Muscle of leg (tissue), 16 donors: ENCODE measurements at places on chromosomes 3 and 15. TPM values are rescaled to one million over a fixed set of nuclear protein-coding genes. Genes with fewer than 3 reads are reported as not detected.

LOXL1 gene
- polyA plus RNA-seq = 33.8 TPM

HTR3E gene
- not detected for polyA plus RNA-seq

PLCH1 gene
- polyA plus RNA-seq = 0.48 TPM

HDGFL3 gene
- 66.9 TPM for polyA plus RNA-seq

EHHADH gene
- polyA plus RNA-seq = 2.8 TPM

ZIC1 gene
- polyA plus RNA-seq = 9.7 TPM

MELTF gene
- 10.5 TPM for polyA plus RNA-seq

SLC26A6 gene
- 11.3 TPM for polyA plus RNA-seq

NIPA2 gene
- 46.8 TPM for polyA plus RNA-seq

ADCY5 gene
- 3.2 TPM for polyA plus RNA-seq

SUCNR1 gene
- polyA plus RNA-seq = 0.08 TPM

UNC45A gene
- polyA plus RNA-seq = 29.4 TPM

CD96 gene
- polyA plus RNA-seq = 0.48 TPM

GRCh38 chr15:64146520-64146884 is 5.0 kb upstream of the SNX22 start:
- no peak for DNase-seq

- peak; percentile 62 for DNase-seq
Observed at GRCh38 chr3:109059264-109059663, 58.7 kb downstream of the MORC1 start.

- DNase-seq = no peak
Observed at GRCh38 chr3:35184775-35185174, 454.6 kb upstream of the ARPP21 start.

GRCh38 chr15:78146425-78147154 is 2.6 kb upstream of the IDH3A start:
- DNase-seq = no peak

DNA sequence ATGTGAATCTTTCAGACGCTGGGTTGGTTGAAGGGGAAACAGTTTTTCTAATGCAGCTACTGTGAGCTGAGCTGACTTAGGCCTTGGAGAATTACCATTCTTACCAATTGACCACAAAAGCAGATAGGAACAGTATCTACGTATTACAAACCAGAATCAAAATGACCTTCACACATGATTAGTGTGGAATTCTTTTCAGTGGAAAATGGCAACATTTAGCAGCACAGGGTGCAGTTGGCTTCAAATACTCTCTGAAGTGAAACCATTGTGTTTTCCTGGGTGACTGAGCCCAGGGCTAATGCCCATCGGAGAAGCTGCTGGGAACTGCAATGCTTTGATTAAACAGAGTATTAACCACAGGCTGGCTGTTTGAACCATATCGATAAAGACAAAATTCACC is 40.2 kb upstream of the GOLGA8J start:
- DNase-seq = no peak

- no peak for DNase-seq
Observed at GRCh38 chr15:101647251-101647650, 4.9 kb downstream of the TM2D3 start.

GRCh38 chr15:46304321-46304720 is 669.5 kb downstream of the SQOR start:
- DNase-seq = no peak

GRCh38 chr3:112327371-112327951 is 5.5 kb upstream of the CD200 start:
- peak; percentile 83 for DNase-seq

GRCh38 chr3:181076558-181076957 is 87.0 kb upstream of the DNAJC19 start:
- DNase-seq = no peak

GRCh38 chr3:59256230-59256629 is 206.4 kb upstream of the CFAP20DC start:
- DNase-seq = no peak

DNA sequence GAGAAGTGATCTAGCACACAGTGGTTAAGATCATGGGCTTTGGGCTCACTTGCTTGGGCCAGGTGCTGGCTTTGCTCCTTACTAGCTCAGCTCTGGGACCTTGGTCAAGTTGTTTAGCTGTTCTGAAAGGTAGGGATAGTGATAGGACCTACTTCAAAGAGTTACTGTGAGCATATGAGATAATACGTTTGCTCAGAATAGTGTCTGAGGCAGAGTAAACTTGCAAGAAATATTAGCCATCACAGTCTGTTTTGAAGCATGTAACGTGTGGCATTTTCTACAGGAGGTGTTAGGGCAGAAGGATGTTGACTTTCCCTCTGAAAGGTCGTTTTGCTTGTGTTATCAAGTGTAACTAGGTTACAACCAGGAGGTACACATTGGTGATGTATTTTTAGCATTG is 34.5 kb upstream of the NFKBIZ start:
- no peak for DNase-seq

GRCh38 chr15:90915216-90915807 is 12.2 kb downstream of the MAN2A2 start:
- DNase-seq = no peak

DNA sequence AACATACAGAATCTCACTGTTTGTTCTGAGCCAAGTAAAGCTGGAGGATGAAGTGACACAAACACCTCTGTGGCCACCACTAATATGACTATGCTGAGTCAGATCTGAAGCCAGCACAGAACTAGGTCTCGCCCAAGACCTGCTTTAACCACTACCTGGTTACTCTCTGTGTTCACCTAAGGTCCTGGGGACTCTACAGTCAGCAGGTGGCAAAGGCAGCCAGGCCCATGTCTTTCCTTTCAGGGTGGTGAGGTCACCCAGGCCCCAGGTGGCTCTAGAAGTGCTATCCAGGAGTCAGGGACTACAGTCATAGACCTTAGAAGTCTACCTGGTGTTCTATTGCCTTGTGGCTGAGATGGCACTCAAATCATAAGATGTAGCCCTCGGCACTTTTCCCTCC is 287.9 kb upstream of the ARRDC4 start:
- no peak for DNase-seq

GRCh38 chr3:41120460-41120859 is 78.8 kb upstream of the CTNNB1 start:
- DNase-seq = peak; percentile 58

DNA sequence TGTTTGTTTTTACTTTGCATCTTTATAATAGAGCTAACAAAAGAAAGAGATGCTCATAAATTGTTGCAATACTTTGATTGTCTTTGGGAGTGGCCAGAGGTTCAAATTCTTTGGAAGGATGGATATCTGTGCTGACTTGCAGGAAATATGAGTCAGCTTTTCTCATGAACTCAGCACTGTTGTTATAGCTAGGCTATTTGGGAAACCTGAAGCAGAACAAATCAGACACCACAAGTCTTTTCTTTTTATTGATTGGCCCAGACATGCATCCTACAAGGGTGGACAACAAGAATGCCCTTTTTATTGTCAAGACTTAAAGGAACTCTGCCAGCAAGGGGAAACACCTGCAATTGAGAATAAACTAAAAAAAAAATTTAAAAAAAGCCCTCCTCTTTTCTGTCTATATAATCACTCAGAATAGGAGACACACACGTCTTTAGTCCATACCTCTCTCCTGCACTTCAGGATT is 4.6 kb upstream of the DENND4A start:
- no peak for DNase-seq

- DNase-seq = no peak
Observed at GRCh38 chr3:191292243-191293015, 36.8 kb upstream of the CCDC50 start.

DNA sequence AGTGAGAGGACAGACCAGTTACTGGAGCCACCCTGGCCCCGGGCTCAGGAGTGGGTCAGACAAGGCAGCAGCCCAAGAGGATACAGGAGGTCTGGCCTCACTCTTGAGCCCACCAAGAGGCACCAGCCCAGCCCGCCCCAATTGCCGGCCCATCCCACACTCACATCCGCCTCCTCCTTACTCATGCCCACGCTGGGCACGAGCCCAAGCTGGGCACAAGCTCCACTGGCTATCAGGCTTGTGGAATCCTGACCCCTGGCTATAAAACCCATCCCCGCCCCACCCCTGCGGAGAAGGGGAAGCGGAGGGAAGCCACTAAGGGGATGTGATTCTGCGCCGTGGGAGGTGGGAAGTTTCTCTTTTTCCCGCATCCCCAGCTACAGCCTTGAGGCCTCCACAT is 25.9 kb downstream of the ADCY5 start:
- no peak for DNase-seq

DNA sequence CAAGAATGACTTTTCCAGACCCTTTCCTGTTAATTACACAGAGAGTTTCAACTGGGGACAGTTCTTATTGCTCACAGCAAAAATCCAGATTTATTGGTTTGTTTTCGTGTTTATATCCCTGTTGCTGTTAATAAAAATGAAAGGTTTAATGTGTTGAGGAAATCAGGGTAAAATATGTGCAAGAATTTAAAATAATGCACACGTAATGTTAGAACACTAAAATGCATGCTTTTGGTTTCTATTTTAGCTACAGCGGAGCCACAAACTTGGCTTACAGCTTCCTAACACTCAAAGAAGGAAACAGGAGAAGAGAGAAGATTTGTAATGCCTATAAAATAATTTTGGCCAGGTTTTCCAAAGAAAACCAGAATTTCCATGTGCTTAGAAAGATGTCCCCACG is 62.7 kb downstream of the CASR start:
- DNase-seq = peak; percentile 36

- no peak for DNase-seq
Observed at GRCh38 chr15:72516777-72517176, 42.6 kb downstream of the ARIH1 start.

DNA sequence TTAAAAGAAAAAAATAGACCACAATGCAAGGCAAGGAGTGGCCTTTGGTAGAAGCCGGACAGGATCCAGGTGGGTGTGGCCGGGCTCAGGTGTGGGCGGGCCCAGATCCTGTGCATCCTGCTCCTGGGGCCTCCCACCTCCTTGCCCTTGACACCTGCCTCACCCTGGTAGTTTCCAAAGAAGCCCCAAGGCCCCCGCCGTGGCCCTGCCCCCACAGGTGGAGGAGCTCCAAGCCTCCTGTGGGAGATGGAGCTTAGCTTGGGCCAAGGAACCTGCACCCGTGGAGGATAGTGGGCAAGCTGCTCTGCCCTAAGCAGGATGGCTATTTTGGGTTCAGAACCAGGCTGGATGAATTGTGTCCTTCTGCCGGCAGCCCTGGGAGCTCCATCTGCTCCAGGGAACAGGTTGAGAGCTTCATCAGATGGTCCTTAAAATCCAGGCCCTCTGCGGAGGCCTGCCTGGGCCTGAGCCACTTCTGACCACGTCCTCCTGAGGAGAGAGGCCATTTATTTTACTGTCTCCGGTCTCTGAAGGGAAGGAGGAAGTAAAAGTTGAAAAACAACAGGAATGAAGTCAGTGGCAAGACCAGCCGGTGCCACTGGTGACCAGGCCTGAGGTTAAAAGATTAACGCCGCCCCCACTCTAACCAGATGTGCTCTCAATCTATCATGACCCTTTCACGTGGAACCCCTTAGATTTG is 53.9 kb upstream of the KLF13 start:
- no peak for DNase-seq
